NCI-H510A (cell line): ENCODE measurements at places on chromosomes 2 and 18.
A peak's percentile ranks its signal among the peaks of the same experiment; 100 is the strongest.

GRCh38 chr2:232979871-232980461 lies 33.1 kb downstream of the NGEF start:
- DNase-seq = no peak

DNA sequence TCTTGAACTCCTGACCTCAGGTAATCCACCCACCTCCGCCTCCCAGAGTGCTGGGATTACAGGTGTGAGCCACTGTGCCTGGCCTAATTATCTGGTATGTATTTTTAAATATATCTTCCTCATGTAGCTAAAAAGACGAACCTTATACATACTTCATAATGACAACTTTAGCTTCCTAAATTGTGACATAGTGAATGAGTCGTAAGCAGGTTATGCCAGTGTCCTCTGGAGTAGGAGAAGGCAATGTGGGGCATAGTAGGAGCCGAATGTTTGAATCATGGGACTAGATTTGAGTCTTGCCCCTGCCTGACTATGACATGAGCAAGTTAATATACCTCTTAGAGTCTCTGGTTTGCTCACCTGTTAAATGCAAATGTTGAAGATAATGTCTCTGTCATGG lies 95.8 kb upstream of the FOSL2 start:
- no peak for DNase-seq

DNA sequence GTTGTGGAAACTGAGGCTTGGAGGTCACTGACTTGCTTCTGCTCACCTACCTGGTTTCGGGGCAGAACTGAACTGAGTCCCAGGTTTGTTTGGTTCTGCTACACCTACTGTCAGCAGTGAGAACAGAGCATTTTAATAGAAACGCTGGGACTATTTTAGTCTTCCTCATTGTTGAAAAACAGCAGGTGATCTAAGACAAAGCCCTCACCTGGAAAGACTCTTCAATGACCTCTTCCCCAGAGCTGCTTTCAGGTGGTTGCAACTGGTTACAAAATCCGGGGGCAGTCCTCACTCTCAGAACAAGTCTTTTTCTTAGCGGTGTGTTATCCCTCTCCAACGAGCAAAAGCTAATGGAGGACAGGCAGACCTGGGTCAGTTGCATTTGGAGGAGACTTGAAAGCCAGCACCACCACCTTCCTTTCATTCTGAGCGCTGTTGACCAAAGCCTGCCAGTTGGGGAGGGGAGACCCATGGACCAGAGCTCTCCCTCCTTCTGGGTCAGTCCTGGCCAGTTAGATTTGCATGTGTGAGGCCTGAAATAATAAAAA lies 217.0 kb downstream of the NCK2 start:
- DNase-seq = peak; percentile 61

DNA sequence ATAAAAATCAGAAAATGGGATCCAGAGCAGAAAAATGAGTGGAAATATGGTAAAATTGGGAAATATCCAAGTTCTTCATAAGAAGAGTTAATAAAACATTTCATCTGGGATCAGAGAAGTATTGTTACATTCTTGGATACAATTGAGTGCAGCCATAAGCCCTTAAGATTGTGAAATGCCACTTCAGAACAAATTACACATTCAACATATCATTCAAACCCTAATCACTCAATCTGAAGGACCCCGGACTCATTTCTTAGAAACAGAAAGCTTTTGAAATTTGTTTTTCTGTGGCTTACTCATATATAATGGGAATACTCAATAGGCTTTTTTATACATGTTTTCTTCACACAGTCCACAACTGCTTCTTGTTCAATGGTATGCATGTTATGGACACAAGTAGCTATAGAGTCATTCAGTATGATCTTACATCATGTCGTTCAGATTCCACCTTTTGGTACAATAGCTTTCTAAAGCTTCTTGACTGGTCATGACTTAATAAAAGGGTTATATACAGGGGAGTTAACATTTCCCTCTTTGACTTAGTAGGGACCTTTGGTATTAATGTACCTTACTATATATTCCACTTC lies 39.9 kb downstream of the SCN7A start:
- no peak for DNase-seq

DNA sequence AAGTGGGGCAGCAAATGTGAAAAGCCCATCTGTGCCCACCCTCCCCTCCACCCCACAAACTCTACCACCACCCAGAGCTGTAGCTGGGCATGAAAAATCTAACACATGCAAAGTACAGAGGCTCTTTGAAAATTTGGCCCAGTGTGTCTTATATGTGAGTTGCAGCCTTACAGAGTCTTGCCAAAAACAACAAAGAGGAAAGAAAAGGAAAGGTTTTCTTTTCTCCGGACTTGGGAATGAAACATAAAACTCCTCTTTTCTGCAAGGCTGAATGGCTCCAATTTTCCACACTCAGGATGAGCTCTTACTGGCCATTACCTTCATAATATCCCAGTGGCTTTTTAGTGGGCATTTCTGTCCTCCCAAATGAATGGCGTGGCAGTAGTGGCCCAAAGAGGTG lies 27.9 kb upstream of the POU3F3 start:
- DNase-seq = no peak

GRCh38 chr18:13161276-13161899 lies 57.2 kb upstream of the LDLRAD4 start:
- DNase-seq = no peak

- no peak for DNase-seq
Observed at GRCh38 chr2:70330476-70330875, 28.6 kb upstream of the FAM136A start.

DNA sequence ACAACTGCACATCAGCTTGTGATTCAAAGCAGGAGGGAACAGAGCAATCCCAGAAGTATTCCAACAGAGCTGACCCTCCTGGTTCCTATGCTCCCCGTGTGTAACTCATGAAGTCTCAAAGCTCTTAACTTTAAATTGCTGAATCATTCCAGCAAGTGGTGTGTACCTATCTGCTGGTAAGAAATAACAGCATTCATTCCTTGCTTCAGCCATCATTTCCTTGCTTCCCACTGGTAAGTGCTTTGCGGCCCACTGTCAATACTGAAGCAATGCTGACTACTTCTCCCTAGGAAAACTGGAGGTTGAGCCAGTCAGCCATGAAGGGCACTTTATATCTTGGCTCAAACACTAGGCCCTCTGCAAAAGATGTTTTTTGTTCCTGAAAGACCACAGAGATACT lies 222.4 kb downstream of the EXOC6B start:
- DNase-seq = no peak

DNA sequence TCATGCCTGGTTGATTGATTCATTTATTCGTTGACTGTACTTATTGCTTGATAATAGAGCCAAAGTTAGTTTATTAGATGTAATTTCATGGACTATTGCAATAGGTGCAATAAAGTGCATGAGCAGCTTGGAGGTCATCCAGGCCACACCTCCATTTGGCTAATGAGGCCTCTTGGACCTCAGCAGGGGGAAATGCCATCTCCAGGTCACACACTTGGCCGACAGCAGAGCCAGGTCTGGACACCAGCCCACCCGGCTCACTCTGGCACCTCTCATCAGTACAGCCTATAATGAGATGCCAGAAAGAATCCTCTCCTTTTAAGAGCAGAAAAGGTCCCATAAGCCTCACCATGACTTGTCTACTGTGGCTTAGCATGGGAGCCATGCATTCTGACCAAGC lies 71.2 kb upstream of the AFF3 start:
- no peak for DNase-seq

DNA sequence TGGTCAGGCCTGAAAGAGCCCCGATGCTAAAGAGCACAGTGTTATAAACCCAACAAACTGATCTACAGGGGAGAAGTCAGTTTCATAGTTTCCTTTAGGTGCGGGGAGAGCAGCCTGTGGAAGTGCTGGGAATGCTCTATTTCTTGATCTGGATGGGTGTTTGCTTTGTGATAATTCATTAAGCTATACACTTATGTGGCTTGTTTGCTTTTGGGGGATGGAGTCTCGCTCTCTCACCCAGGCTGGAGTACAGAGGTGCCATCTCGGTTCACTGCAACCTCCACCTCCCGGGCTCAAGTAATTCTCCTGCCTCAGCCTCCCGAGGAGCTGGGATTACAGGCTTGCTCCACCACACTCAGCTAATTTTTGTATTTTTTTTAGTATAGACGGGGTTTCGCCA lies 30.1 kb upstream of the CEP68 start:
- DNase-seq = no peak

- DNase-seq = no peak
Observed at GRCh38 chr2:11947956-11948355, 201.5 kb downstream of the LPIN1 start.

DNA sequence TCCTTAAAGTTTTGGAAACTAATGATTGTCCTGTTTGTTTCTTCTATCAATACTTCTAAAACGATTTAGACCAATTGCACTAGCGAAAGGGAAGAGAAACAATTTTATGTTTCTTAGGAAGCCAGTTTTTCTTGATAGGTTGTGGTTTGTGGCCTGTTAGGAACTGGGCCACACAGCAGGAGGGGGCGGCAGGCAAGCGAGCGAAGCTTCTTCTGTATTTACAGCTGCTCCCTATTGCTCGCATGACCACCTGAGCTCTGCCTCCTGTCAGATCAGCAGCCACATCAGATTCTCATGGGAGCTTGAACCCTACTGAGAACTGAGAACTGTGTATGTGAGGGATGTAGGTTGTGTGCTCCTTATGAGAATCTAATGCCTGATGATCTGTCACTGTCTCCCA lies 201.5 kb upstream of the PXDN start:
- DNase-seq = no peak

DNA sequence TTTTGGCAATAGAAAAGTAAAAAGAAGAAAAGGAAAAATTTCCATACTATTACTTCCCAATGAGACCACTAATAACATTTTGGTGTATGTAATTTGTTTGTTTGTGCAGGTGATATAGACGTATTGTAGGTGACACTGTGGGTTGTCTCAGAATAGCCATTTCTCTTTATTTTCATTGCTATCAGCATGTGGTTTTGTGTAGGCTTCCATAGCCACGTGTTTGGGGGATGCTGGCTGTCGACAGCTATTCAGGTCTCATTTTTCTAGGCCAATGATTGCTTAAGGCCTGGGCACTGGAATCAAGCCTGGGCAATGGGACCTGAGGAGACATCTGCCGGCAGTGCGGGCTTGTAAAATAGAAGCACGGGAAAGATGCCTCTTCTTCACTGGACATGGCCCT lies 71.0 kb upstream of the KCTD1 start:
- no peak for DNase-seq

GRCh38 chr2:8378016-8378810 lies 303.6 kb upstream of the ID2 start:
- no peak for DNase-seq

DNA sequence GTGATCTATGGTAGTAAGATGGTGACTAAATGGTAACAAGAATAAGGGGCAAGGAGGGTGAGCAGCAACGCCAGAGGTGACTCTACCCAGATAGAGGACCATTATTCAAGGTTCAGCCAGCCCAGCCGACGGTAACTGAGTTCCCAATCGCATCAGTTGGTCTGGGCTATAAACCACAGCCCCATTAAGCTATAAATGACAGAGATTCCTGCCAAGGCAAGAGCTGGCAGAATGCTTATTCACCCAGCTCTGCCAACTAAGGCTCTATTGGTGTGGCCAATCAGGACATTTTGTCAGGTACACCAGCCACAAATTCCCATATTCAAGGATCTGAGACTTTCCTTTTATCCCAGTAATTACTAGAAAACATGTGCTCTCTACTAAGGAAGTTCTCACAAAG lies 3.6 kb downstream of the CHN1 start:
- DNase-seq = no peak

DNA sequence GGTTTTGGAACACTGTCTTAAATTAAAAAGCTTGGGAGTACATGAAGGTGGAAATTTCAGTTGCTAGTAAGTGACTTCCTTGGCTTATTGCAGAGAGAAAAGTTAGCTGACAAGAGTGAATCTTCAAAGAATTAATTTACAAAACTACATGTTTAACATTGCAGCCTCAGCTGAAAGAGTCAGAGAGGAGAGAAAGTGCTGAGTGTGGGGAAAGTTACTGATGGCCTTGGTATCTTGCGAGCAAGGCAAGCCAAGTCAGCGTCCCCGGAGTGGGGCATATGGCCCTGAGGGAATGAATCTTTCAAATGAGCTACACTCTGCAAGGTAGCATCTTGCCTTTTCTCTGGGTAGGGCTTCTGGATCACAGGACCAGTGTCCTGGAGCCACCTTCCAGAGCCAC lies 131.3 kb downstream of the LPIN1 start:
- no peak for DNase-seq

DNA sequence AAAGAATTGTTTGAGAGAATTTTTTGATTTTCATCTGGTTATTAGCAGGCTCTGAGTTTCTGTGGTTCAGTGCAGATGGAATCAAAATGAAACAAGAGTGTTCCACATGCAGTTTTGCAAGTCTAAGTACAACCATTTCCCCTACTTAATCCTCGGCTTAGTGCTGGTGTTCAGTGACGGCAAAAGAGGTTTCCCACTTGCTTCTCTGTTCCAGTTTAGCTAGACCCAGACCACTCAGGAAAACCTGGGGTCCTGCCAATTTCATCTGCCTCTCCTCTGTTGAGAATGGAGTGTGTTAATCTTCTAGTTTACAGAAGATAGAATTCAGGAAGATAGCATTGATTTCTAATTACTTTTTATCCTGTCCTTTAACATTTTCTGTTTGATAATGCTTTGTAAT lies 996.2 kb upstream of the FANCL start:
- DNase-seq = no peak

DNA sequence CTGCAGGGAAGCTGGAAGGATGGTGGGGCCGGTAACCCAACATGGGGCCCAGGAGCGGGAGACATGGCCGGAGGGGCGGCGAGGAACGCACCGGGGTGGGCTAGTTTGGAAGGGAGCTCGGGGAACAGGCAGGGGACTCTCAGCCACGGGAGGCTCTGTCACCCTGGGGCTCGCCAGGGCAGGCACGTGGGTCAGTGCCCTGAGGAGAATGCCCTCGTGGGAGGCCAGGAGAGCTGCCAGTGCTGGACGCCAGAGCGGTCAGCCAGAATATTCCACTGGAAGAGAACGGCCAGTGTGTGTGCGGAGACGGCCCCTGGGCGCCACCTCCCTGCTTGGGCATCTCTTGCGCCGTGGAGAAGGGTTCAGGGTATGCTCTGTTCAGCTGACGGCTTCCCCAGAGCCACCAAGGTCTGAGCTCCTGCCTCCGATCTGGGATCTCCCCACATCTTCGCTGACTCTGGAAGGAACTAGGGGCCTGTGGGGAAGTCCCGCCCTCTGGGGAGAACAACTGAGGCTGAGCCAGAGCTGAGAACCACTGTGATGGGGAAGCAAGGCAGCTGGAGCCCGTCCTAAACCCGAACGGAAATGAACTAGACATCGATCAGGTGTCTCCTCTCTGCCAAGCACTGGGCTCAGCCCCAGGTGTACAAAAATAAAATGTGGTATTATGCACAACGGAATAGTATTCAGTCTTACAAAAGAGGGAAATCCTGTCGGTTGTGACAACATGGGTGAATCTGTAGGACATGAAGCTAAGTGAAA lies 49.3 kb downstream of the TNP1 start:
- no peak for DNase-seq

GRCh38 chr18:39840856-39841481 lies 2114.1 kb upstream of the PIK3C3 start:
- DNase-seq = no peak

DNA sequence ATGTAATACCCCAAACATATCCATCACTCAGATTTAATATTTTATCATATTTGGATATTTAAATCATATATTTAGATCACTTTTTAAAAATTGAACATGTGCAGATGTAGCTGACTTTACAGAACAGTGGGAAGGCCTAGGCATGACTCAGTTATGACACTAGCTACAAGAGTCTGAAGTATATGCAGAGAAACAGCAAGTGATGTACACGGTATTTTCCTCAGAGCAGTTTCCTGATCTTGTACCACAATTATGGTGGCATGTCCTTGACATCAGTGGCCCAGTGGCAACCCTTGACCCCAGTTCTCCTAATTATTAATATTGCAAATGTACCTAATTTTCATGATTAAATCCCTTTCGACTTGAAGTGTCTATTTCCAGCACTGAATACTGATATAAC lies 28.2 kb downstream of the CDKL4 start:
- no peak for DNase-seq
